ENCODE measurements at places on chromosomes 1 and 21.

GRCh38 chr1:8374812-8375211 lies 56.9 kb downstream of the SLC45A1 start:
- no peak for DNase-seq

DNA sequence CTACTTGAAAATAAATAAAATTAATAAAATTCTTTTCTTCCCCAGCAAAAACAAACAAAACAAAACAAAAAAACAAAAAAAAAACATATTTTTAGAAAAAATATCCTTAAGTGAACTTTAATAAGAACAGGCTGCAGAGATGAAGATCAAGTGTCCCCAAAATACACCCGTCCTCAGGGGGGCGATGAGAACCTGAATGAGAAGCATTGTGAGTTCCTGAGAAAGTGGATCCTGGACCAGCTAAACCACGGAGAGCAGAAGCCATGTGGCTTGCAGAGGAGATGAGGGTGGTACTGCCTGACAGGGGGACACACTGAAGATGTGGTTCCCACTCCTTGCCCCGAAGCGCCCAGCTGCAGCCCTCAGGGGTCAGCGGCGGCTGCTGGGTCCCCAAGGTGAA lies 89.3 kb downstream of the ITPKB start:
- DNase-seq: no peak

DNA sequence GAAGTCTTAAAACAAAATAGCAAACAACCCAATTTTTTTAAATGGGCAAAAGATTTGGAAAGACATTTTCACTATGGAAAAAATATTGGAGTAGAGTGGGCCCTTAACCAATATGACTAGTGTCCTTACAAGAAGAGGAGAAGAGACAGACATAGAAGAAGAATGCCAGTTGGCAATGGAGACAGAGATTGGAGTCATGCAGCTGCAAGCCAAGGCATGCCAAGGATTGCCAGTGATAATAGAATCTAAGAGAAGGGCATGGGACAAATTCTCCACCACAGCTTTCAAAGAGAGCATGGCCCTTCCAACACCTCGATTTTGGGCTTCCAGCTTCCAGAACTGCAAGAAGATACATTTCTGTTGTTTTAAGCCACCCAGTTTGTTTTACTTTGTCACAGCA lies 92.7 kb downstream of the RGS2 start:
- DNase-seq: no peak

DNA sequence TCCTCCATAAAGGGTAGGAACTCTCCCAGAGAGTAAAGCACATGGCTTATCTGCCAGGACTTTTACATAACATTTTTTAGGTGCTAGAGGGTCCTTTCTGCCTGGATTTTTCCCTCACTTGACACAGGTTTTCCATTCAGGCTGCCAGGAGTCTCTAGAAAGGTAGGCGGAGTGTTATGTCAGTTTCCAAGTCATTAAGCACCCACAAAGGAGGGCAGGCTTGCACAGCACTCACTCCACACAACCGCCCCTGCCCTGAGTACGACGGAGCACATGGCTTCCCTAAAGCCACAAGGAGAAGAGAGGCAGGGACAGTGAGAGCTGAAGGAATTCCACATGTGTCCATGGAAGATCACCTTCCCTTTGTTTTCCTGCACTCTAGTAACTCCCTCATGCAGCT lies 55.7 kb downstream of the CAPZB start:
- no peak for DNase-seq

DNA sequence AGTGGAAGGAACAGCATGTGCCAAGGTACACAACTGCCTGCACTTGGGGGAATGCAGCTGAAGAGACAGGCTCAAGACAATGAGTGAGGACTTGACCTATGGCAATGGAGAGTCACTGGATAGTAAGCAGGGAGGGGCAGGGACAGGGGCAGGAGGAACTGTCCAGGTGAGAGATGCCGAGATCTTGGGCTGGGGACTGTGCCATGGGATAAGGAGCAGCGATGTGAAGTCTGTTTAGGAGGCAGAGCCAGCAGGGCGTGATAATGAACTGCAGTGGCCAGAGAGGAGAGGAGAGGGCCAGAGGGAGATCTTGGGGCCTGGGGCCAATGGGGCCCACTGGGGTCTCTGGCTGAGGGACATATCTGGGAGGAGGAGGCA lies 17.8 kb upstream of the EPB41 start:
- no peak for DNase-seq

- DNase-seq: no peak
Measured at GRCh38 chr1:164466429-164466828, 92.6 kb upstream of the PBX1 start.

GRCh38 chr1:207077470-207078377 lies 10.9 kb upstream of the C4BPB start:
- no peak for DNase-seq

DNA sequence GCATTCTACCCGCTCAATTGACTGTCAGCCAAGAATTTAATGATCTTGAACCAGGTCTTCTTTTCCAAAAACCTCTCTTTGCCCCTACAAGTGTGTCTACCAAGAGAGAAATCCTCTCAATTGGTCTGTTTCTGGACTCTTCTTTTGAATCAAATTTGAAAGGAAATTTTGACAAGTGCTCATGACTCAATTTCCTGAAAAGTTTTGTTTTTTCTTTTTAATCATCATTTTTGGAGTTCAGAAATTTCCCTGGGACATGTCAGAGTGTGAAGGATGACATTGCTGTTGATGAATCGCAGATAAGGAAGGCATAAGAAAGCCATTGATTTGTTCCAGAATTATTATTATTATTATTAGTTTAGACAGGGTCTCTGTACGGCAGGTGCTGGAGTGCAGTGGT lies 88.2 kb upstream of the AKT3 start:
- no peak for DNase-seq

GRCh38 chr21:29751473-29752185 lies 188.2 kb downstream of the GRIK1 start:
- DNase-seq: no peak

DNA sequence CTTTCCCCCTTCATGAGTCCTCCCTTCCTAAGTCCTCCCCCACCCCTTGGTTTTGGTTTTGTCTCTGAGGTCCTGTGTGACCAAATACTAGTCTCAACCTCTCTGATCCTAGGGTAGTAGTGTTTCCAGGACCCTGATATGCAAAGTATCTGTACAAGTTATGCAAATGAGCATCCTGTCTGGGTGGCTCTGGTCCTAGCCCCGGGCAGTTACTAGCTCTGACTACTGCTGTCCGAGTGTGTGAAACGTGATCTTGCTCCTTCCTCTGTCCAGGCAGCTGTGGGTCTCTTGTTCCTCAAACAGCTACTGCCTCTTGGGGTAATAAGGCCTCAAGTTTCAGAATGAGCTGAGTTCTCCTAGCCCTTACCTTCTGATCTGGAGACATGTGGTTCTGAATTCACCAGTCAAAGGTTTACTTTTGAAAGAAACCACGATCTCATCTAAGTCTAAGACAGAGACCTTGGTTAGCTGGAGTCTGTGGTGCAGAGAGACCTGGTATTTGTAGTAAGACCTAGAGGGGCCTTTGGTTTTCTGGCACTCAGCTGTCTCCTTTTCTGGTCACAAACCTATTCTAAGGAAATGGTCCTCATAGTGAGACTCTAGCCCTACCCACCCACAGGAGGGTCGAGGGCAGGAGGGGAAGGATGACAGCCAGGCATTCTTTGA lies 31.0 kb upstream of the IL19 start:
- DNase-seq: no peak

- no peak for DNase-seq
Measured at GRCh38 chr21:42141643-42142042, 70.5 kb downstream of the UMODL1 start.

GRCh38 chr1:119011116-119011515 lies 23.0 kb upstream of the TBX15 start:
- no peak for DNase-seq

- no peak for DNase-seq
Measured at GRCh38 chr1:91583326-91583755, 82.7 kb downstream of the CDC7 start.

GRCh38 chr1:30513396-30514136 lies 209.8 kb downstream of the MATN1 start:
- no peak for DNase-seq

DNA sequence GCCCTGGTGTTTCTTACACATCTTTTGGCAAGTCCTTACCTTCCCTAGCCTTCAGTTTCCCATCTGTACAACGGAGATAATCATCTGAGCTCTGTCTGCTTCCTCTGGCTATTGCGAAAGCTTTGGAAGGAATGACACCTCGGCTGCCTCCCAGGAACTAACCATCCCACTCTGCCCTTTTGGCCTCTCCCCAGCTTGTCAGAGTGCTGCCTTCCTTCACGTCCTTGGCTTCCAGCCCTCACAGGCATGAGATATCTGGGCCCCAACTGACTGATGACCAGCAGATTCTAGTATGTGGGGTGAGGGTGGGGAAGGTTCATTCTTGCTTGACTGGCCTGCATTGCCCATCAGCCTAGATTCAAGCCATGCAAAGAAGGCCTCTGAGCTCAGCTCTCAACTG lies 253.1 kb upstream of the FGGY start:
- DNase-seq: no peak

- DNase-seq: no peak
Measured at GRCh38 chr1:111347026-111347425, 56.4 kb downstream of the CHIA start.

DNA sequence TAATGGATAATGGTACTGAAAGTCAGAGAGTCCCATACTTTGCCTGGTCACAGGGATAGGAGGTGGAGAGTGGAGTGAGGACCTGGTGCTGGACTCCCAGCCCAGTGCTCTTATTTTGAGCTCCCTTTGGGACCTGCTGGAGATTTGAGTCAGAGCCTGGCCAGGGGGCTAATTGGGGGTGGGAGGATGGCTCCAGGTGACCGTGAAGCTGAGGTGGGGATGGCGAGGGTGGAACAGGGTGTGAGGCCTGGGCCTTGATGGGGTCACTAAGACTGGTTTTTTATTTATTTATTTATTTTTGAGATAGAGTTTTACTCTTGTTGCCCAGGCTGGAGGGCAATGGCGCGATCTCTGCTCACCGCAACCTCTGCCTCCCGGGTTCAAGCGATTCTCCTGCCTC lies 17.8 kb downstream of the AMPD2 start:
- no peak for DNase-seq

DNA sequence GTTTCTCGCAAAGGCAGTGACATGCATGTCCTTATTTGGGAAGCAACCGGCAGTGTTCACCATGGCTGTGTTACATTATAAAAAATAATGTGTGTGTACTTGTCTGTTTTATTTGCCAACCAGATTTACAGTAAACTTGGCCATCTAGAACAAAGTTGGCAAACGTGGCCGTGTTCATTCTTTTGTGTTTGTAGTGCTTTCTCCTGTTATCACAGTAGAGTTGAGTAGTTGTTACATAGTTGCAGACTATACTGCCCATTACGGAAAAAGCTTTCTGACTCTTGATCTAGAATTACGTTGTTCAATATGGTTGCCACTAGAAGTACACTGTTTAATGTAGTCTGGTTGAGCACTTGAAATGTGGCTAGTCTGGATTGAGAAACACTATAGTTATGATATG lies 19.4 kb downstream of the SOAT1 start:
- DNase-seq: no peak

GRCh38 chr1:221344693-221345092 lies 397.2 kb downstream of the DUSP10 start:
- no peak for DNase-seq

GRCh38 chr21:36747041-36747814 lies 48.3 kb downstream of the SIM2 start:
- DNase-seq: no peak

- no peak for DNase-seq
Measured at GRCh38 chr1:56436912-56437417, 142.4 kb downstream of the PLPP3 start.

GRCh38 chr1:94852788-94853187 lies 32.6 kb downstream of the SLC44A3 start:
- no peak for DNase-seq

GRCh38 chr1:172653015-172653709 lies 5.7 kb upstream of the FASLG start:
- DNase-seq: no peak

DNA sequence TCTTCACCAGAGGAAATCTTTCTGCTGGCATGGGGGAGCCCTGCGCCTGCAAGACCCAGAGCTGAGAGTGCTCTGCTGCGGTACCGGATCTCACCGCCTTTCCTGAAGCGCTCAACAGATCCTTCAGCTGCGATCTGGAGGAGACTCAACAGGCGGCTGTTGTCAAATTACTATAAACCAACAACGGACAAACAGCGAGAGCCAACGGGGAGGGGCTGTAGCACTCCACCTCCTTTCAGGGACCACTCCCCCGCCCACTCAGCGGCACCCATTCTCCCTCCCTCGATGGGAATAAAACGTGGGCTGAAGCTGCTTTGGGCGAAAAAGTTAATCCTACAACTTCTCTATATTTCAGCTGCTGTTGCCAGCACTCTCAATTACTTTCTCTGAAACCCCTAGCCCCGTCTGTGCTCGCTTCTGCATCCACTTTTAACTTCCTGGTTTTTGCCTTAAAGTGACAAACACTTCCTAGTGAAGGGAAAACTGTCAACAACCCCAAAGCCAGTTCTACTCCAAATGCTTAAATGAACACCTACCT lies at the start of gene FMO5:
Gene FMO5 (minus strand): TSS at position 147 of the 538 bp plus-strand sequence. CDS start 310 bp downstream, outside the sequence.
- DNase-seq: no peak

GRCh38 chr21:42025376-42026081 lies 15.4 kb upstream of the ZBTB21 start:
- DNase-seq: no peak

DNA sequence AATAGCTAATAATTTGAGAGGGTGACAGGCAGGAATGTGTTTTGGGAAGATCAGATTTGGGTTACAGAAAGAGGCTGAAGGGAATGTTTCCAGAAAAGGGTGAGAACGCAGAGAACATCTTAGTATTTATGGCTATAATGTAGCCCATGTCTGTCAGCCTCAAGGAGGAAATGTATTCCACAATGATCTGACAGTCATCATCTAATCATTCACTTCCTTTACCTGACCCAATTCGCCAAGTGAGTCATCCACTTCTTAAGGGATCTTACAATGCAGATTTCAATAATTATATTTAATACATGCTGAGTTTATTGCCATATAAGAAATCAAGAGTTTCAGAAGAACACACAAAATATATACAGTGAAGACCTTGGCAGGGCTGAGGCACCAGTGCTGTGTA lies 10.8 kb downstream of the TRIM45 start:
- DNase-seq: no peak

- no peak for DNase-seq
Measured at GRCh38 chr1:205199931-205200299, 11.6 kb downstream of the DSTYK start.

- no peak for DNase-seq
Measured at GRCh38 chr21:17631195-17631594, 18.5 kb upstream of the BTG3 start.

- no peak for DNase-seq
Measured at GRCh38 chr1:222892137-222892769, 77.4 kb downstream of the DISP1 start.

- DNase-seq: no peak
Measured at GRCh38 chr1:150971583-150972416, 2.8 kb downstream of the CERS2 start.

DNA sequence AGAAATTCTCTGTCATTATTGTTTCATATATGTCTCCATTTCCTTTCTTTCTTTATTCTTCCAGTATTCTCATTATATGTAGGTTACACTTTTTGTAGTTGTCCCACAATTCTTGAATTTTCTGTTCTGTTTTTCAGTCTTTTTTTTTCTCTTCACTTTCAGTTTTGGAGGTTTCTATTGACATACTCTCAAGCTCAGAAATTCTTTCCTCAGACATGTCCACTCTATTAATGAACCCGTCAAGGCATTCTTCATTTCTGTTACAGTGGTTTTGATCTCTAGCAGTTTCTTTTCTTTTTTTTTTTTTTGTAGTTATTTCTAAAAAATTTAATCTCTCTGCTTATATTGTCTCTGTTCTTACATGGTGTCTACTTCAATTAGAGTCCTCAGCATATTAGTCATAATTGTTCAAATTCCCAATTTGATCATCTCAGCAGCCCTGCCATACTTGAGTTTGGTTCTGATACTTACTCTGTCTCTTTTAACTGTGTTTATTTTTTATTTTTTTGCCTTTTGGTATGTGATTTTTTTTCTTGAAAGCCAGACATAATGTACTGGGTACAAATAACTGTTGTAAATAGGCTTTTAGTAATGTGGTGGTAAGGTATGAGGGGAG lies 49.5 kb upstream of the KCNK2 start:
- no peak for DNase-seq
